ENCODE measurements at places on chromosomes 1 and 21.

- no peak for DNase-seq
Observed at GRCh38 chr1:111723091-111723806, 15.9 kb downstream of the INKA2 start.

DNA sequence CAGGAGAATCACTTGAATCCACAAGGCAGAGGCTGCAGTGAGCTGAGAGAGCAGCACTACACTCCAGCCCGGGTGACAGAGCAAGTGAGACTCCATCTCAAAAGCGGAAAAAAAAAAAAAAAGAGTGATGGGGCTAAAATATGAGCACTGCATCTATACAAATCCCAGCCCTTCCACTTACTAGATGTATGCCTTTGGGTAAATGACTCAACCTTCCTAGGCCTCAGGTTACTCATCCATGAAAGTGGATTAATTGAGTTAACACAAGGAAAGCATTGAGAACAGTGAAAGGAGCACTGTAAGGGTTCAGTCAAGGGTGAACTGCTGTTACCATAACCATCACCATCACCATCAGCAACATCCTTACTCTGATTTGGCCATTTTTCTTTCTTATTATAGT is 226.4 kb upstream of the C8B start:
- DNase-seq = no peak

- DNase-seq = no peak
Observed at GRCh38 chr1:184910691-184911091, 63.6 kb downstream of the NIBAN1 start.

DNA sequence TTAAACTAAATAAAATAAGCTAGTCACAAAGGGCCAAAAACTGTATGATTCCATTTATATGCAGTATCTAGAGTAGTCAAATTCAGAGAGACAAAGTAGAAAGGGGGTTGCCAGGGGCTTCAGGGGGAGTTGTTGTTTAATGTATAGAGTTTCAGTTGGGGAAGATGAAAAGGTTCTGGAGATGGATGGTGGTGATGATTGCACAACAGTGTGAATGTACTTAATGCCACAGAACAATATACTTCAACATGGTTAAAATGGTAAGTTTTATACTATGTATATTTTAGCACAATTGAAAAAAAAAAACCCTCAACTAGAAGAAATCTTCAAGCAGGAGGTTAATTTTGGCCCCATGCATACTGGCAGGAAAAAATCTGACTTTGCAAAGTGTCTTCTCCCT is 24.3 kb downstream of the VAV3 start:
- no peak for DNase-seq

DNA sequence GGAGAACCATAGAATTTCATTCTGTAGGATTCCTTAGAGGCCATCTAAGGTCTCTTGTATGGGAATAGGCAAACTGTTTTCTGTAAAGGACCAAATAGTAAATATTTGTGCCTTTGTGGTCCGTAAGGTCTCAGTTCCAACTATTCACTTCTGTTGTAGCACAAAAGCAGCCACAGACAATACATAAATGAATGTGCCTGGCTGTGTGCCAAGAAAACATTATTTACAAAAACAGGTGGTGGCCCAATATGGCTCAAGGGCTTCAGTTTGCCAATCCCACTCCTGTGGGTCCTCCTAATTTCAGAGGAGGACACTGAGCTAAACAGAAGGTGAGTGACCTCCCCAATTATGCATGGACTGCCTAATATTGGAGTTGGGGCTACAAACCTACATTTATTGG is 67.6 kb upstream of the EDEM3 start:
- DNase-seq = no peak

GRCh38 chr1:3058263-3059030 is 10.6 kb upstream of the PRDM16 start:
- DNase-seq = no peak

- DNase-seq = no peak
Observed at GRCh38 chr1:64080941-64081562, 122.4 kb upstream of the UBE2U start.

GRCh38 chr1:186456729-186457255 is 4.1 kb downstream of the PDC start:
- DNase-seq = no peak

DNA sequence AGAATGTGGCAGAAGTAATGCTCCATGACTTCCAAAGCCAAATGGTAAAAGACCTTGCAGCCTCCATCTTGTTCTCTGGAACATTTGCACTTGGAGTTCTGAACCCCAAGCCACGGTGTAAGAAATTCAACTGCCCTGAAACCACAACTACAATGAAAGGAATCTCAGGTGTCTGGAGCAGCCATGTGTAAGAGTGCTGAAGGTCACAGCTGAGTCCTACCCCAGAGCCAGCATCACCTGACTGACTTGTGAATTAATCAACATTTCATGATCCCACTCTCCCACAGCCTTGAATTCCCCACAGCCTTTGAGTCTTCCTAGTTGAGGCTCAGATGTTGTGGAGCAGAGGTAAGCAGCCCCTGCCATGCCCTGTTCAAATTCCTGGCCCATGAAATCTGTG is 192.8 kb upstream of the CAMK1G start:
- DNase-seq = no peak

- DNase-seq = no peak
Observed at GRCh38 chr1:58789322-58789856, 5.5 kb upstream of the JUN start.

DNA sequence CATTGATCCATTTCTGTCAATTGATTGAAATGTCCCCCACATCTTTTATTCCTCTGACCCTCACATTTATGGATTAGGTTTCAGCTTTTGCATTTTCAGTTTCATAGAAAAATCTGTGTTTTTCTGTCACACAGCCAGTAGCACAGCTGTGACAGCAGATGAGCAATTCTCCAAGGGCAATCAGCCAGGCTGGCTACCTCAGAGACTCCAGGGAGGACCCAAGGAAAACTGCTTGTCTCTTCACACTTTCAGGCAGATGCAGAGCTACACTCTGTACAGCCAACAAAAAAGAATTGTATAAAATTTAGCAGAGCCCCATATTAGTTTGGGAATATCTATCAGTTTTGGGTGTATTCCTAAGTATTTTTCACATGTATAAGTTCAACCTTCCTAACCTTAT is 257.2 kb downstream of the LRRC7 start:
- no peak for DNase-seq

DNA sequence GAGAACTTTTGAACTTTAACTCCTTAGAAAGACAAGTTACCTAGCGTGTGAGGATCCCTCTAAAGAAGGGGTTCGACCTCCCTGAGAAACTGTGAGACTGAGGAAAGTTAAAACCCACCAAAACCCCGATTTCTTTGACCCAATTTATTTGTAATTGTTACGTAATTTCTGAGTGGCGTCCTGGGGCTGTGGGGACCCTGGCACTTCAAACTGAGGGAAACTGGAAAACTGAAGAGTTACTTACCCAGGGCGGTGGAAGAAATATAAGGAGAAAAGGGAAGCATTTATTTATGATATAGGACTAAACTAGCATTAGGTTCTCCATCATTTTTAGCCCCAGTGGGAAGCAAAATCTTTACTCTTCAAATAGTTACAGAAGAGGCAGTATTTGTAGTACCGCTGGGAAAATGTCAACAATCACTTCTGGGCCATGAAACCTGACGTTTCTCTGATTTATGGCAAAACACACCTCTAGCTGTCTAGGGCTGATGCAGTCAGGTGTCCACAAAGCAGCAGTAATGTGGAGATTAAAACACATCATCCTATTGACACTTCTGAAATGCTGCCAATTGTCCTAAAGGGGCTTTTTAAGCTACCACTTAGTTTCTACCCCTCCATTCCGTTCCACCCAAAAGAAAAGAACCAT is 430 bp downstream of the S100B start:
- DNase-seq = no peak
